Vagina (tissue), 2 donors: ENCODE measurements at places on chromosomes 7 and 10.

GRCh38 chr10:31318854-31319601, at the start of gene ZEB1:
TSS of gene ZEB1 (plus strand) at chr10:31319216. CDS start at chr10:31319235, 19 bp downstream.
- peak; percentile 94 for DNase-seq

DNA sequence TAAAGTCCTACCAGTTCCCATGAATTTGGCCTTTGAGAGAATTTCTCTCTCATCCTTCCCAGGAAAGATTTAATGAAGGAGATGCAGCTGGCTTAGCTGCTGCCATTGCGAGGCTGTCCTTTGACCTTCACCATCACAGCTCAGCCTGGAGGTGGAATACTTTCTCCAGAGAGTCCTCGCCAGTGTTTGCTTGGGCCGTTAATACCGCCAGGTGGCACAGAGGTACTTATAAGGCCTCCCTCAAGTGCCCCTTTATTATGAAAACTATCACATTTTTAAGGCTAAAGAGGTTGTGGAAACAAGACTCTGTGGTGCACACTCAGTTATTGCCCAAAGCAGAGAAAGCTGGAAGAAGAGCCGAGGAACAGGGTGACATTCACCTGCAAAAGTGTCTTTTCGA, 330.6 kb downstream of the CCSER2 start:
- DNase-seq = no peak

- no peak for DNase-seq
These were observed 205.8 kb downstream of the FRMD4A start for GRCh38 chr10:14124941-14125340.

DNA sequence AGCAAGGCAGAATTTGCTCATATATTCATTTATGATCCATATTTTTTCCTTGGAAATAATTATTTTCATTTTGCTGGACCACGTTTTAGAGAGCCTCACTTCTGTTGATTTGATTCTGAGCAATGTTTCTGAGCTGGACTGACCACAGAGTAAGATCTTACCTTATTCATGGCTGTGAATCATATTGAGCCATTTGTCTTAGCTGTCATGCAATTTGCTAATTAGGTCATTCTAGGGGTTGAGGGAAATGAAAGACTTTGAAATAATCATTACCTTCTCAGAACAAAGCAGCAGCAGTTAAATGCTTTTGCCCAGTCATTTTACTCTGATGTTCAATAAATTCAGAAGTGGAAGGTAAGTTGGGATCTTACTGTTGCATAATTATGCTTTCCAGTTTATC, 251.4 kb downstream of the SDK1 start:
- DNase-seq = no peak

GRCh38 chr10:60944058-60944909, at the start of gene RHOBTB1:
TSS of gene RHOBTB1 (minus strand) at chr10:60944185. CDS start at chr10:60911542, 32,643 bp downstream.
- DNase-seq = peak; percentile 91

GRCh38 chr10:60295028-60295937, 94.4 kb downstream of the ANK3 start:
- DNase-seq = no peak

DNA sequence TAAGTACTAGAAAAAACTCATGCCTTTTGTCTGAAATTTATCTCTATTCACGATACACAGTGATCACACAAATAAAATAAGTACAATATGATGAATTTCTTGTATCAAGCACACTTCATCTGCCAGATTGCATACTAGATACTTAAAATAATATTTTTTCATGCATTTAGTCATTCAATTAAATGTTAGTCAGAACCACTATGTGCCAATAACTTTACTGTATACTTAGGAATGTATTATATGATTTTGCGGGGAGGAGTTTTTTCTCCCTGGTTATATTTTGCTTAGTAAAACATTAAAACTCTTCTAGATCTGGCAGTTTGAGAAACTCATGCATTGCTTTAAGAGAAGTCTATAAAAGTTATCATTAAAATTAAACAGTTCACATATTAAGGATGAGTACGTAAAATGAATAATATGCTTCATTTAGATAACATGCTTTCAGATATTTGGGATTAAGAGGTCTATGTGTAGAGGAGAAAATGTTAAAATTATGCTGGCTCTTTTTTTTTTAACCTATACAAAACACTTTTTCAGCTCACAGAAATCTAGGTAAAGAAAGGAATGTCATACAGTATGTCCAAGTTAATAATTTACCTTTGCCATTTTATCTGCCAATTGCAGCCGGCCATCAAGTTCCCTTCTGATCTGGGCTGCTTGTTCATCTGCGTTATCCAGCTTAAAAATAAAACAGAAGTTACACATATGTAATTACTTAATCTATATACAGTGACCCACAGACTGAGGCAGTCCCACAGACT, 70.1 kb downstream of the RNF133 start:
- no peak for DNase-seq

DNA sequence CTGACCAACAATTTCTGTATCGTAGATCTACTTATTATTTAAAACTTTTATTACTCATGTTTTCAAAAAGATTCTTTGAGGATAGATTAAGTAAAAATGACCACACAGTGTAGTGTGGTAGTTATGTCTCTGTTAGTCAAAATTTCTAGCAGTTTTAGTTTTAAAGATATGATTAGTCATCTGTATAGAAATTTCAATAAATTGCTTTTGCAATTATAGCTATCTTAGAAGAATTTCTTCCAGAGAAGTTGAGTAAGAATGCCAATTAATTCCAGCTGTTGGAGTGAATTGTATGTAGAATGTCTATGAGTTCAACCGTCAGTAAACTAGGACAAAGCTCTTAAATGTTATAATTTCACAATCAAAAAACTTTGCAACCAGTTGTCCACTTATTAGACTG, 229.7 kb downstream of the CDK14 start:
- DNase-seq = no peak

GRCh38 chr10:13201132-13201531, 33.0 kb downstream of the UCMA start:
- DNase-seq = no peak

DNA sequence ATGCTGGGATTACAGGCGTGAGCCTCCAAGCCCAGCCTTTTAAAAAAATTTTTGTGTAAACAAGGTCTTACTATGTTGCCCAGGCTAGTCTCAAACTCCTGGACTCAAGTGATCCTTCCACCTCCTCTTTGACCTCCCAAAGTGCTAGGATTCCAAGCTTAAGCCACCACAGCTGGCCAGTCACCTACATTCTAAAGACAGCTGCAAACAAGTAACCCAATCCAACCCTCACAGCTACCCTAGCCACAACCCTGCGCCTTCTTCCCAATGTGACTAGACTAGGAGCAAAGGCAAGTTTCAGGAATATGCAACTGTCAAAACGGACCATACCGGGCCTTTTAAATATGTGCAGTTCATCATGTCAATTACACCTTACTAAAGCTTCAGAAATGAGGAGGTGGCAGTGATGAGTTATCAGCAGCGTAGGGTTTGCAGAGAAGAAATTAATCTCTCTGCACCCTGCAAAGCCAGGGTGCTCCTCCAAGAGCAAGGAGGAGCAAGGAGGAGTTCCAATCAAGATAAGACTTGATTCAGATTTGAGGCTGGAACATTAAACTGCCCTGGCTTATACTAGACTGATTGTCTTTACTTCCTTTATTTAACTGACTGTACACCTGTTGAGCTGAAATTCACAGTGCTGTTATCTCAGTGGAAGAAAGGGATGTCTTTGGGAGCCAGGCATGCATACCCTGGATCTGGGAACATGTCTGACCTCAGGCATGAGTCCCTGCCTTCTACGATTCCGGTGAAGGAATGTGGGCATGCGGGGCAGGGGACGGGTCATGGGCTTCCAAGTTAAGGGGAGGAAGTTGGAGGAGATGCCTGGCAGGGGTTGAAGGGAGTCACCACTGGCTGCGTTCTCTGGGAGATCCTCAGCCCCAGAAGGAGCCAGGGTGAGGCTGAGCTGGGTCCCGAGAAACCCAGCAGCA, 15.5 kb upstream of the TMEM120A start:
- no peak for DNase-seq

DNA sequence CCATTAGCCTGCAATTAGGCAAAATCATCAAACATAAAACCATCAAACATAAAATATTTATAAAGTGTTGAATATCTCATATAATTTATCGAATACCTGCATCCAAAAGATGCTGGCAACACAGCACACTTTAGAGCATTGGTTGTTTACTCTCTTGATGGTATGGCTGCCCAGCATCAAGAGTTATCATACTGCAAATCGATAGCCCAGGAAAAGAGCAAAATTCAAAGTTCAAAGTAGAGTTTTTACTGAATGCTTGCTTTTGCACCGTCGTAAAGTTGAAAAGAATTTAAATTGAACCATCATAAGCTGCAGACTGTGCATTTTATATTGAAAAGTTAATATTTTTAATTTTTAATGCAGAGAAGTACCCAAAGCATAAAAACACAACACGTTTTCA, 4.2 kb upstream of the GSTO2 start:
- DNase-seq = no peak

DNA sequence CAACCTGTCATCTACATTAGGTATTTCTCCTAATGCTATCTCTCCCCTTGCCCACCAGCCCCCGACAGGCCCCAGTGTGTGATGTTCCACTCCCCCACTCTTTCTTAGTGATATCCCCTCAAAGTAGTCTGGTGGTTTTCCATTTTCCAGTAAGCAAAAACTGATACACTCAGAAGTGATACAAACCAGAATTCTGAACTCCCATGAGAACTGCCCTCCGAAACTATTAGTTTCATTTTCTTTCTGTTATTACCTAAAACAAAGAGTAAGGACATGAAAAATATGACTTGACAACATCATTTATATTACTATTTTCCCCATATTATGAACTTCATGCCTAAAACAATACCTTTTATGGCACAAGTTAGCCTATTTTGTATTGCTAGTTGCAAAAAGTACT, 175.0 kb downstream of the OTUD1 start:
- no peak for DNase-seq

GRCh38 chr7:74217455-74218342, 7.9 kb downstream of the LAT2 start:
- DNase-seq = no peak

- no peak for DNase-seq
These were observed 37.0 kb downstream of the HTR5A start for GRCh38 chr7:155107126-155107525.
